ENCODE measurements at places on chromosomes 6 and 20.

- H3K4me3 ChIP-seq: no peak overlapping the region
- peaks cover 37% of the 10 kb centered on the region for H3K27me3 ChIP-seq
- no peak for DNase-seq
- H3K36me3 ChIP-seq: peaks cover 7% of the 10 kb centered on the region
Observed at GRCh38 chr6:44211284-44211683, 5.4 kb upstream of the MYMX start.

- no peak for DNase-seq
- no peak overlapping the region for H3K4me3 ChIP-seq
- no peak overlapping the region for H3K27ac ChIP-seq
- H3K27me3 ChIP-seq: no peaks in the 10 kb centered on the region
- no peaks in the 10 kb centered on the region for H3K4me1 ChIP-seq
- no peaks in the 10 kb centered on the region for H3K36me3 ChIP-seq
Observed at GRCh38 chr20:15567219-15567618, 1006.0 kb downstream of the KIF16B start.

GRCh38 chr20:62244644-62245108 is 6.4 kb downstream of the OSBPL2 start:
- no peak for DNase-seq
- H3K27ac ChIP-seq: no peak overlapping the region
- no peak overlapping the region for H3K4me3 ChIP-seq
- no peaks in the 10 kb centered on the region for H3K27me3 ChIP-seq
- H3K4me1 ChIP-seq: peaks cover 28% of the 10 kb centered on the region

DNA sequence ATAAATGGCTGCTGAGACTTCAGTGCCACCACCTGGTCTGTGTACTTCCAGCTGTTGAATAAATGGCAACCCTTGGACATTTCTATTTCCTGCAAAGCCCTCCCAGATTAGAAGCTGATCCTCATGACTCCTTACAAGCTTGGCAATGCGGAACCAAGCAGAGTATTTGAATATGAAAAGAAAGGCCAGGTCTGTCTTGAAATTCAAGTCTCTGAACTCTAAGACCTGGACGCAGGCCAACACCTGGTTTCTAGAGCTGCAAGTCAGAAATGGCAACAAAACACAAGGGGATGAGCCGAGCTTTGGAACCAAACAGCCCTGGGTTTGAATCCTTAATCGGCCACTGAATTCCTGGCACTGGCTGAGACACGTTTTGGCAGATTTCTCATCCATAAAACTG is 353.4 kb downstream of the PTPRT start:
- no peak overlapping the region for H3K27ac ChIP-seq
- H3K27me3 ChIP-seq: no peaks in the 10 kb centered on the region
- H3K4me3 ChIP-seq: no peak overlapping the region
- no peaks in the 10 kb centered on the region for H3K4me1 ChIP-seq

- peaks cover 18% of the 10 kb centered on the region for H3K27me3 ChIP-seq
- peaks cover 2% of the 10 kb centered on the region for H3K36me3 ChIP-seq
- peaks cover 7% of the 10 kb centered on the region for H3K4me1 ChIP-seq
- H3K4me3 ChIP-seq: no peak overlapping the region
Observed at GRCh38 chr6:131122516-131122915, 12.8 kb upstream of the AKAP7 start.

DNA sequence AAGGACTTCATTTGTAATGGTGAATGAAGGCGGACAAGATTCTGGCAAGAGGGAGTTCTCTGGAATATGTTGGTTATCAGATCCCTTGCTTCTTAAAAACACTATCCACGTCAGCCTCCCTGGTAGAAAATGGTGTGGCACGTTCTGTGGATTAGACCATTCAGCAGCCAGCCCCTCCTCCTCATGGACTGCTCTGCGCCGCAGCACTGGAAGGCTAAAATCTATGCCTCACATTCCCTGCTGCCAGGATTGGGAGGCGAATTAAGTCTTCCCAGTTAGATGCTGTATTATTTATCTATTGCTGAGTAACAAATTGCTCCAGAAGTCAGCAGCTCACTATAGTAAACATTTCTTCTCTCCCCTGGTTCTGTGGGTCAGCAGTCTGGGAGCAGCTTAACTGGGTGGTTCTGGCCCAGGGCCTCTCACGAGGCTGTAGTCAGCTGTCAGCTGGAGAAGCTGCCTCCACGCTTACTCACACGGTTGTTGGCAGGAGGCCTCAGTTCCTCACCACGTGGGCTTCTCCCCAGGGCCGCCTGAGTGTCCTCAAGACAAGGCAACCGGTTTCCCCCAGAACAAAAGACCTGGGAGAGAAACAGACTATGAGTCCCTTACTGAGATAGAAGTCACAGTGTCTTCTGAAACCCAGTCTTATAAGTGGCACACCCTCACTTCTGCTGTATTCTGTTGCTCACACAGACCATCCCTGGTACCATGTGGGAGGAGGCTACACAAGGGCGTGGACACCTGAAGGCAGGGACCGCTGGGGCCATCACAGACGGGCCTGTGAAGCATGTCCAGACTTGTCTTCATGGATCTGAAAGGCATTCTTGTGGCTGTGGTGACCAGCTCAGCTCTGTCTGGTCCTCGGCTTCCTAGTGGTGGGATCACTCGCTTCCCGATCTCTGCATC is 101.0 kb downstream of the NRN1 start:
- H3K36me3 ChIP-seq: no peaks in the 10 kb centered on the region
- no peak overlapping the region for H3K27ac ChIP-seq
- no peaks in the 10 kb centered on the region for H3K27me3 ChIP-seq
- DNase-seq: no peak

DNA sequence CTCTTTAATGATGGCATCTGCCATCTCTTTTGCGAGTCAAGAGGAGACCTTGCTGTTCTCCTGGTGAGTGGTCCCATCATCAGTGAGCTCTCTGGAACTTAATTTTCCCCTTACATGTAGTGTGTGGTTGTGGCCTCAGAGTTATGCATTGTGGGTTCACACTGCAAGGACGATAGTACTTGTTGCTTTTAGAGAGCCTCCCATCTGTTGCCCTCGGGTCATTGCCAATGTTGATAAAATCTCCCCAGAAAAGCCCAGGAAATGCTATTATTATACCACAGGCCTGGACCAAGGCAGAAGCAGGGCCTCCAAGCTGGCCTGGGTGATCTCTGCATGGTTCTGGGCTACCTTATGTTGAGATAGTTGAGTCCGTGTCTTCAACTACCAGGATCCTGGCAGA is 241.6 kb downstream of the BMP7 start:
- H3K4me1 ChIP-seq: no peaks in the 10 kb centered on the region
- peaks cover 39% of the 10 kb centered on the region for H3K27me3 ChIP-seq
- no peaks in the 10 kb centered on the region for H3K36me3 ChIP-seq
- no peak for DNase-seq

DNA sequence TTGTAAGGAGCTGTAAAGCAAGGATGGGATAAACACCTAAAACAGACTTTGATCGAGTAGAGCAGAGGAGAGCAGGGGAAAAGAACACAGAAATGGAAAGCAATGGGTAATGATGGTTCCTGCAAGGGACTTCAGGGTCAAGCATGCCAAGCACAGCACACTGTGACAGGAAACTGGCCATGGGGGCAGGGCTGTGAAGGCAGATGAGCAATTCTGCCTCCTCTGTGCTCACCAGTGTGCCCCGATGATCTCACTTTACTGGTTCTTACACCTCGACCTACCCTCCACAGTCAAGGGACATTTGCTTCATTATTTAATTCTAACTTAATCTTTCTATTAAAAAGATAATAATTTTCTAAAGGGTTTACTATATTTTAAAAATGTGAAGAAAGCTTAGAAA is 21.6 kb upstream of the MYB start:
- peaks cover 36% of the 10 kb centered on the region for H3K27me3 ChIP-seq
- DNase-seq: no peak
- no peak overlapping the region for H3K4me3 ChIP-seq

DNA sequence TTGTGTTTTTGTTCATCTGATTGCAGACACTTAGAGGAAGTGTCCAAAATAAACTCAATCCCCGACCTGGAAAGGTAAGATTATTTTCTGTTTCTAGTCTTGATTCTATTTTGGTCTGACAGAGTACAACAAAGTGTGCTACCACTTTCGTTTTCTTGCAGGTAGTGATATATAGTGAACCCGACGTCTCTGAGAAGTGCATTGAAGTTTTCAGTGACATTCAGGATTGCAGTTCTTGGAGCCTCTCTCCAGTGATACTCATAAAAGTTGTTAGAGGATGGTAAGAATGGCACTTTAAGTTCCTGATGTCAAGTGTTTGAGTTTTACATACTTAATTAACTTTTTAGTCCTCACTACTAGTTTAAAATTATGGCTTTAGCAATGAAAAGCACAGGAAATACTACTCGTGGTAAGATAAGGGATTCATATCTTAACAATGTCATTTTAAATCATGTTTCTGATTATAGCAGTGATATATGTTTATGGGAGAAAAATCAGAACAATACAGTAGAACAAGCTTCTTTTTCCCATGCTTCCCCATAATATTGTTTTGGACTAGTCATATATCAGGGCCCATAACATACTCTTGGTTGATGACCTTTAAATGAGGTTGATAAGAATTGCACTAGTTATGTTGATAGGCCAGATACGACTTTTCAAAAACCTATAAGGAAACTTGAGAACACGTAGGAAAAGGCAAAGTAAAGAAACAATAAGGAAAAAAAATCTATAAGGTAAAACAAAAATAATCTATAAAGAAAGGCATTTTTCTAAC is 104.0 kb downstream of the RTN4IP1 start:
- H3K36me3 ChIP-seq: peaks cover 14% of the 10 kb centered on the region
- no peak for DNase-seq
- H3K27ac ChIP-seq: peak overlapping the region; percentile 98

- peaks cover 3% of the 10 kb centered on the region for H3K4me1 ChIP-seq
- no peak for DNase-seq
- H3K4me3 ChIP-seq: no peak overlapping the region
- no peaks in the 10 kb centered on the region for H3K36me3 ChIP-seq
- H3K27ac ChIP-seq: no peak overlapping the region
Observed at GRCh38 chr6:168355716-168356522, 36.3 kb upstream of the DACT2 start.

GRCh38 chr6:121780325-121781321 is 345.2 kb downstream of the GJA1 start:
- H3K36me3 ChIP-seq: no peaks in the 10 kb centered on the region
- H3K27ac ChIP-seq: no peak overlapping the region
- H3K27me3 ChIP-seq: no peaks in the 10 kb centered on the region
- no peaks in the 10 kb centered on the region for H3K4me1 ChIP-seq
- DNase-seq: no peak

- H3K27ac ChIP-seq: peak overlapping the region; percentile 17
- H3K36me3 ChIP-seq: no peaks in the 10 kb centered on the region
- H3K4me1 ChIP-seq: peaks cover 13% of the 10 kb centered on the region
- H3K27me3 ChIP-seq: no peaks in the 10 kb centered on the region
- DNase-seq: no peak
Observed at GRCh38 chr6:141151710-141152417, 980.9 kb upstream of the GJE1 start.

GRCh38 chr6:136696783-136697364 is 95.4 kb downstream of the MAP3K5 start:
- H3K4me3 ChIP-seq: no peak overlapping the region
- H3K36me3 ChIP-seq: peaks cover 5% of the 10 kb centered on the region
- peaks cover 29% of the 10 kb centered on the region for H3K4me1 ChIP-seq
- H3K27me3 ChIP-seq: no peaks in the 10 kb centered on the region

- H3K4me1 ChIP-seq: no peaks in the 10 kb centered on the region
- no peak overlapping the region for H3K4me3 ChIP-seq
- no peak overlapping the region for H3K27ac ChIP-seq
- peaks cover 3% of the 10 kb centered on the region for H3K36me3 ChIP-seq
- no peak for DNase-seq
Observed at GRCh38 chr20:48949304-48950170, 28.0 kb downstream of the ARFGEF2 start.

DNA sequence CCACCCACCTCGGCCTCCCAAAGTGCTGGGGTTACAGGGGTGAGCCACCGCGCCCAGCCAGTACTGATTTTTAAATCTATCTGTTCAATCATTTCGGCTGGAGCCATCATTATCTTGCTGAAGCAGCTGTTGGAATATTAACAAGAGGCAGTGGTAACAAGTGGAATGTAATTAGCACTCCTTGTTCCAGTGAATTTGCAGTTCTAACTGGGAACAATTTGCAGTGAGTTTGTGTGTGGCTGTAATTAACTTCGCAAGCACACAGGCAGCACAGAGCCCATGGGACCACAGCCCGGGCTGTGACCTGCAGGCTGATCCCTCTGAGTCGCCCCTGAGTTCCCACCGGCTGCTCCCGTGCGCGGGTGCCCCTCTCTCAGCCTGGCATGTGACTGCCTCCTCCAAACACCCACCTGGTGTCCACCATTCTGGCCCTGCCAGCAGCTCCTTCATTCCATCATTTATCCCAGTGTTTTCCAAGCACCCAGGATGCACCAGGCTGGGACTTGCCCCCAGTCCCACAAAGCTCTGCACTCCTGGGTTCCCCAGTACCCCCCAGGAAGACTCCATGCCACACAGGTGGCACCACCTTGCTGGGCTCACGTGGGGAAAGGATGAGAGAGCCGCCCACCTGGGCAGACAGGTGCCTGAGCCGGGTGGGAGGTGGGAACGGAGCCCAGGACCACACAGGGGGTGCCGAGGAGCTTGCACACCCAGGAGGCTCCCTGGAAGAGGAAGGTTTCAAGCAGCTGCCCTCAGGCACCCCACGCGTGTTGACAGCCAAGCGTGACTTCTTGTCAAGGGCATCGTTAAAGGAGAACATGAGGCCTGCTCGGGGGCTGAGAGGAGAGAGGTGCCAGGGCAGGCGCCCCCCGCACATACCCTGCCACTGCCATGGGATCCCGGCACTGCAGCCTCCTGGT is 75.2 kb downstream of the YTHDF1 start:
- no peaks in the 10 kb centered on the region for H3K36me3 ChIP-seq
- no peak overlapping the region for H3K27ac ChIP-seq
- peaks cover 38% of the 10 kb centered on the region for H3K27me3 ChIP-seq

DNA sequence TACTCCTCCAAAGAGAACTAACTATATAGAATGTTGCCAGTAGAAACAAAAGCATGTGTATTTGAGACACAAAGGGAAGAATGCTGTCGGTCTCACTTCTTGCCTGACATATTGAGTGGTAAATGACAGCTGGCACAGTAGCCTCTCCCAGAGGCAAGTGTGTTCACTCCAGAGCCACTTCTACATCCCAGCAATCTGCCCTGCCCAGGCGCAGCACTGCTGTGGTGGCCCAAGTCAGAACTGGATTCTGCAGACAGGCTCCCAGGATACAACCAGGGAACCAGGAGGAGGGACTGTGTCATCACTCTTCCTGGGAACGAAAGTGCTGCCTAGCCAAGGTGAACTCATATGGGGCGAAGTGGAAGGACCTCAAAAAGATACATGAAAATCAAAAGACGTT is 103.2 kb upstream of the ARMC2 start:
- peaks cover 5% of the 10 kb centered on the region for H3K36me3 ChIP-seq
- no peak for DNase-seq
- no peak overlapping the region for H3K27ac ChIP-seq
- H3K27me3 ChIP-seq: peaks cover 75% of the 10 kb centered on the region

- no peak for DNase-seq
- H3K27ac ChIP-seq: no peak overlapping the region
- H3K4me3 ChIP-seq: no peak overlapping the region
- H3K27me3 ChIP-seq: peaks cover under 1% of the 10 kb centered on the region
Observed at GRCh38 chr6:113299531-113299930, 557.6 kb upstream of the MARCKS start.

DNA sequence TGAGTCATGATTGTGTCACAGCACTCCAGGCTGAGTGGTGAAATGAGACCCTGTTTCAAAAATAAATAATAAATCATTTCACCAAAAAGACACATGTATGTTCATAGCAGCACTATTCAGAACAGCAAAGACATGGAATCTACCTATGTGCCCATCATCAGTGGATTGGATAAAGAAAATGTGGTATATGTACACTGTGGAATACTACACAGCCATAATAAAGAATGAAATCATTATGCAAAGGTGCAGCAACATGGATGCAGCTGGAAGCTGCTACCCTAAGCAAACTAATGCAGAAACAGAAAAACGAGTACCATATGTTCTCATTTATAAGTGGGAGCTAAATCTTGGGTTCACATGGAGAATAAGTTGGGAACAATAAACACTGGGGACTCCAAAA is 33.1 kb downstream of the ZNF451 start:
- no peak overlapping the region for H3K4me3 ChIP-seq
- DNase-seq: no peak
- H3K36me3 ChIP-seq: peaks cover 2% of the 10 kb centered on the region

All from T-helper 17 cell (primary cell).